ENCODE measurements at places on chromosomes 1 and 21. TPM values are rescaled to one million over a fixed set of nuclear protein-coding genes. Genes with fewer than 3 reads are reported as not detected.

The RGS2 gene
- 14.1 TPM for total RNA-seq

DNA sequence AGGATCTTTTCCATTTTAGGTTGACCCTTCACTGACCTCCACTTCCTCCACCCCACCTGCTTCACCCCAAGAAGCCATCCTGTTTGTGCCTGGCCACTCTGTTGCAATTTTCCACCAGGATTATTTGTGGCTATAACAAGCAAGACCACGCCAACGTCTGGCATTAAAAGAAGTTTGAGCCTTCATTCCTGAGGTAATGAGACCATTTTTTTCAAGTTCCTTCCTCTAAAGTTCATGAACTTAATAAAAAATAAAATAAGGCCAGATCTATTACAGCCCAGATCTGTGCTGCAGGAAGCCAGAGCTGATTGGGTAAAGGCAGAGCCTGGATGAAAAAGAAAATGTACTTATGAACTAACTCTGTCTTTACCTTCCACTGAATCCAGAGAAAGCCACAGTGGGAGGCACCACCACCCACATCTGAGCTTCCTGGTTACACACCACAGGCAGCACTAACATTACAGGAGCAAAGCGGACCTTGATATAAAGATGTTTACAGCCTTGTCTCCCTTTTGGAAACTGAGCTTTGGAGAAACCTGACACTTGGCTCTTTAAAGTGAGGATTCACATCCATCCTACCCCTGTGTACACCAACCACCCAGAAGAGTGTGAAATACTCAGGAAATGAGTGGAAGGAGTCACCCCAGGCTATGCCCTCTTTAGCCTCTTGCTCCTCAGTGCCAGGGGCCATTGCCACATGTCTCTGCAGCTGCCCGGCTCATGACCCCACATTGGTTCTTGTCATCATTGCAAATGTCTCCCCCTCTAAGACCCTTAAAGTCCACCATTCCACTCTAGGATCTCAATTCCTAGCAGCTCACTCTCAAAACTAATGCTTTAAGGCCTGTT is 293.6 kb downstream of the PLPP3 start:
- no peak for DNase-seq

The ALPL gene
- total RNA-seq, result 117 TPM

The GBP5 gene
- total RNA-seq, result not detected

The FAM151A gene
- not detected for total RNA-seq

The PLPPR4 gene
- total RNA-seq, result 0.32 TPM

The RIPPLY3 gene
- total RNA-seq, result 28.0 TPM

DNA sequence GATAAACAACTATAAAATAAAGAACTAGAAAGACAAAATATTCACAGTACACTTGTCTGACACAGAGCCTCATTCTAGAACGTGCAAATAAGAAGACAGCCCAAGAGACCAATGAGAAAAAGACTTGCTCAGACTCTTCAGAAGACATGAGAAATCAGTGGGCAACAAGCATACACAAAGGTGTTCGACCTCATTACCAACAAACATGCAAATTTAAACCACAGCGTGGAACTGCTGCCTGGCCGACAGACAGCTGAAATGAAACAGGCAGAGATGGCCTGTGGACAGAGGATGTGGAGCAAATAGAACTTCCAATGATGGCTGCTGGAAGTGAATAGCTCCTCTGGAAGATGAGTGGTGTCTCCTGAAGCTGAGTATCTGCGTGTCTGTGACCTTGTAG is 22.4 kb upstream of the COL6A1 start:
- DNase-seq, result no peak

The KMO gene
- total RNA-seq, result not detected

- no peak for DNase-seq
These were observed 21.6 kb downstream of the ZNF684 start for GRCh38 chr1:40553017-40553416.

GRCh38 chr1:177669161-177669560 is 300.7 kb downstream of the SEC16B start:
- DNase-seq, result no peak
